Activated CD4-positive, alpha-beta T cell treated with anti-CD3 and anti-CD28 coated beads, Interleukin-10, Interleukin-2, amounts not matched to agents 100 ng/mL and 50 ng/mL, durations not matched to agents 16 hours and 8 hours (primary cell): ENCODE measurements at places on chromosomes 3 and 15.
A peak's percentile ranks its signal among the peaks of the same experiment; 100 is the strongest.

GRCh38 chr3:113353678-113354077 lies 87.6 kb downstream of the CFAP44 start:
- no peak for DNase-seq

GRCh38 chr3:50396502-50396901 lies 37.2 kb upstream of the TMEM115 start:
- no peak for DNase-seq

GRCh38 chr3:39433642-39434041 lies 27.1 kb downstream of the RPSA start:
- no peak for DNase-seq

GRCh38 chr15:57146506-57147201 lies 228.2 kb downstream of the TCF12 start:
- DNase-seq = peak; percentile 45

GRCh38 chr3:119562307-119562961 lies 3.0 kb upstream of the CD80 start:
- peak; percentile 80 for DNase-seq
